Epithelial cell of umbilical artery (primary cell): ENCODE measurements at places on chromosomes 11 and 22. TPM values are rescaled to one million over a fixed set of nuclear protein-coding genes. Genes with fewer than 3 reads are reported as not detected.

Gene ST14
- total RNA-seq = not detected in 2 replicates

Gene KCNQ1OT1
- total RNA-seq = 0.65 and 1.5 TPM in 2 replicates

Gene C11orf42
- not detected in 2 replicates for total RNA-seq

Gene SCN2B
- total RNA-seq = not detected in 2 replicates

Gene MIAT
- 0.32 and 0.46 TPM in 2 replicates for total RNA-seq

Gene TOB2
- 8.4 and 15.8 TPM in 2 replicates for total RNA-seq

Gene SMTNL1
- total RNA-seq = not detected in 2 replicates

Gene BRSK2
- 0.15 and 0.32 TPM in 2 replicates for total RNA-seq

Gene MS4A4A
- total RNA-seq = not detected in 2 replicates

Gene RASD2
- total RNA-seq = not detected in 2 replicates

Gene RNF141
- 27.0 and 34.8 TPM in 2 replicates for total RNA-seq

Gene PHOX2A
- total RNA-seq = not detected in 2 replicates

Gene SLC22A9
- not detected in 2 replicates for total RNA-seq

Gene TMPRSS4
- not detected in 2 replicates for total RNA-seq

Gene P4HA3
- 9.9 and 17.5 TPM in 2 replicates for total RNA-seq

Gene MOGAT2
- not detected in 2 replicates for total RNA-seq

Gene SSH3
- total RNA-seq = 7.8 and 9.1 TPM in 2 replicates
